ENCODE measurements at places on chromosomes 5 and 9. TPM values are rescaled to one million over a fixed set of nuclear protein-coding genes. Genes with fewer than 3 reads are reported as not detected.

The ELAVL2 gene
- not detected for total RNA-seq

- H3K27ac ChIP-seq, result no peak overlapping the region
- peaks cover 13% of the 10 kb centered on the region for H3K4me1 ChIP-seq
- H3K27me3 ChIP-seq, result no peaks in the 10 kb centered on the region
- no peak overlapping the region for H3K4me3 ChIP-seq
- no peaks in the 10 kb centered on the region for H3K36me3 ChIP-seq
- DNase-seq, result no peak
These were observed 220.6 kb downstream of the TRIM36 start for GRCh38 chr5:114948986-114949621.

GRCh38 chr9:127762111-127762676, 16.3 kb downstream of the SH2D3C start:
- peaks cover 43% of the 10 kb centered on the region for H3K4me1 ChIP-seq
- peak; percentile 79 for DNase-seq
- H3K27me3 ChIP-seq, result no peaks in the 10 kb centered on the region
- peak overlapping the region; percentile 31 for H3K4me3 ChIP-seq

- no peaks in the 10 kb centered on the region for H3K4me1 ChIP-seq
- H3K27me3 ChIP-seq, result no peaks in the 10 kb centered on the region
- no peak overlapping the region for H3K27ac ChIP-seq
These were observed 7.4 kb downstream of the NKD2 start for GRCh38 chr5:1016036-1016435.

DNA sequence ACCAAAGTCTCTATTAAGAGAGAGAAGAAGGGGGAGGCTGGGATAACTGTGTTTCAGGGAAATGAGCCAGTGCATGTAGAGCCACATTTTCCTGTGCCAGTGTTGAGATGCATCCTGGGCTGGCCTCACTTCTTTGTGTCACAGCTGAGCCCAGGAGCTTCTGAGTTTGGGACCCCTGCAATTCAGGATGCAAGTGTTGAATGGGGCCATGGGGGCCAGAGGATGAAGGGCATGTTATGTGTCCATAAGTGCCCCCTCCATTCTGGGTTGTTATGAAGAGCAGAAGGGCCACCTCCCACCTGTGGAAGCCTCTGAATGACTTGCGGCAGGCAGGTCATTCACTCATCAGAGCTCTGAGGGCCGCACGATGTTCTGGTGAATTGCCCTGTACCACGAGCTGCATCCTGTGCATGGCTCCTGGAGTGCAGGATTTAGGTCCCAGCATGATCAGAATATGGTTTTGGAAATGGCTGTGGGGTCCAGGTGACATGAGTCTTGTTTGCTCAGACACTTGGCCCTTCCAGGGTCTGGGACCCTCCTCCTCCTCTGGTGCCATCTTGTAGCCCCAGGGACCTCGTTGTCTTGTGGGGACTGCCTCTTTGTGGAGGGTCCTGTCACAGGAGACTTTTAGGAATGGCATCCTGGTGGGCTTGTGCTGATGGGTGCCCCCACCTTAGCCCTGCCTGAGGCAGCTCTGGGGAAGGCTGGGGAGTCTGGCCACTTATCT, 115.4 kb upstream of the PITX1 start:
- H3K4me3 ChIP-seq, result no peak overlapping the region
- no peak for DNase-seq
- H3K4me1 ChIP-seq, result no peaks in the 10 kb centered on the region

GRCh38 chr5:68176253-68176652, 39.3 kb upstream of the PIK3R1 start:
- H3K27ac ChIP-seq, result no peak overlapping the region
- no peaks in the 10 kb centered on the region for H3K4me1 ChIP-seq
- no peaks in the 10 kb centered on the region for H3K27me3 ChIP-seq

DNA sequence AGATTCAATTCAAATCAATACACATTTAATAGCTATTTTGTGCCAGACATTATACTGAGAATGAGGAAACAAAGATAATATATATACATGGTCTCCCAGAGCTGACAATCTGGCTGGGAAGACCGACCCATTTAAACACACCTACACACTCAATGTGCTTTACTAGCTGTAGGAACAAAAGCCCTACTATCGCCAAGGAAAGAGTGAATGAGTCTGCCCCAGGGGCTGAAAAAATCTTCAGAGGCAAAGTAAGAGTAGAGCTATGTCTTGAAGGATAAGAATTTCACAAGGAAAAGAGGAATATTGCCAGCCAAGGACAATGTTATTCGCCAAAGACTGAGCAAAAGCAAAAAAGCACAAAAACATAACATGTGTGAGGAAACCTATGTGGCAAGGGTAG, 6.6 kb downstream of the PFDN1 start:
- H3K4me1 ChIP-seq, result no peaks in the 10 kb centered on the region
- no peak overlapping the region for H3K4me3 ChIP-seq
- peaks cover 9% of the 10 kb centered on the region for H3K36me3 ChIP-seq
- H3K27me3 ChIP-seq, result no peaks in the 10 kb centered on the region

DNA sequence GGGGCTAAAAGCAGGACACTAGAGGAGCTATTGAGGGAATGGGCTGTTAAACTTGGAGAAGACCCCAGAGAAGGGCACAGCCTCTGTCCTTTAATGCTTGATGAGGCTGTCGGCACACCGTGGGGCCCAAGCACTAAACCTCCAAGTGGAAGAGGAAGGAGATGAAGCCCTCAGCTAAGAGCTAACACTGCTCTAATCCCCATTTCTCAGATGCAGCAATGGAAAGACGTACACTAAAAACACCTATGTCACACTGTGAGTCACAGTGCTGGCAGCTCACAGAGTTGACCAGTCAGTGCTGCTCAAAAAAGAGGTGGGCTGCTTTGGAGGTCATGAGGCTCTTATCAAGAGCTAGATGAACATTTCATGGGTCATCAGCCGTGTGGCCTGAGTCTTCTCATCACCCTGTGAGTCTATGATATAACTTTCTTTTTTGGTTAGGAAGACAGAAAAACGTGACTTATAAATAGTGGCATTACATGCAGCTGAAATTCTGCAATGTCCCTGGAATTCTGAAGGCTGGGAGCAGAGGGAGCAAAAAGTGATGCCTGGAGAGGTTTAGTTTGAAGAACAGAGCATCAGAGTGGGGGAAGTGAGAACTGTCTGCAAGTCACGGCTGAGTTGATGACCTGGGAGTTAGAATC, 21.5 kb downstream of the TNFSF8 start:
- H3K4me1 ChIP-seq, result no peaks in the 10 kb centered on the region
- H3K27ac ChIP-seq, result no peak overlapping the region
- H3K4me3 ChIP-seq, result no peak overlapping the region
- no peaks in the 10 kb centered on the region for H3K27me3 ChIP-seq

- no peaks in the 10 kb centered on the region for H3K27me3 ChIP-seq
- no peak for DNase-seq
- no peaks in the 10 kb centered on the region for H3K4me1 ChIP-seq
- no peak overlapping the region for H3K27ac ChIP-seq
- H3K4me3 ChIP-seq, result no peak overlapping the region
These were observed 48.0 kb downstream of the SHLD3 start for GRCh38 chr5:65672796-65673195.

DNA sequence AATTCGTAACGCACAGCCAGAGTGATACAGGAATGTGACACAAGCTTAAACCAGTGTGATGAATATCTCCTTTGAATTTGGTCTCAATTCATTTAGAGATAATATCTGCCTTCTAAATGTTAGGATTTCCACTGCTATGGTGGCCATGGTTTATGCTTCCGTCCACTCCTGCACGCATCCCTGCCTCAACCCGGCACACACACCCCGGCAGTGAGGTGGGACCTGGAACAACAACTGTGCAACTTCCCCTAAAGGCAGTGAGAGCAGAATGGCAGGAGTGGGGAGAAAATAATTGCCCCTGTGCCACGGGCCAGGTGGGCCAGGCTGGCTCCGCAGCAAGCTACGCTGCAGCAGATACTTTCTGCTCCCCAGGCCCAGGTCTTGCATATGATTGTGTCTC, 72.6 kb upstream of the CPEB4 start:
- H3K4me3 ChIP-seq, result no peak overlapping the region
- H3K27me3 ChIP-seq, result no peaks in the 10 kb centered on the region
- no peak for DNase-seq
- no peaks in the 10 kb centered on the region for H3K4me1 ChIP-seq
- no peaks in the 10 kb centered on the region for H3K36me3 ChIP-seq
- H3K27ac ChIP-seq, result no peak overlapping the region

DNA sequence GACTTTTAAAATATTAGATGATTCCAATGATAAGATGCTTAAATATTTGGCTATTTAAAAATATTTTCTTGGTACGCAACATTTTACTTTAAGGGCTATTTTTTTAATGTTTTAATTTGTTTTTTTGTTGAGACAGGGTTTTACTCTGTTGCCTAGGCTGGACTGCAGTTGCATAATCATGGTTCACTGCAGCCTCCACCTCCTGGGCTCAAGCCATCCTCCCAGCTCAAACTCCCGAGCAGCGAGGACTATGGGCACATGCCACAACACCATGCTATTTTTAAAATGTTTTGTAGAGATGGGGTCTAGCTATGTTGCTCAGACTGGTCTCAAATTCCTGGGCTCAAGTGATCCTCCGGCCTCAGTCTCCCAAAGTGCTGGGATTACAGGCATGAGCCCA, 850.2 kb upstream of the DMAC1 start:
- no peaks in the 10 kb centered on the region for H3K36me3 ChIP-seq
- no peaks in the 10 kb centered on the region for H3K4me1 ChIP-seq
- no peaks in the 10 kb centered on the region for H3K27me3 ChIP-seq
- no peak overlapping the region for H3K4me3 ChIP-seq
- DNase-seq, result no peak

DNA sequence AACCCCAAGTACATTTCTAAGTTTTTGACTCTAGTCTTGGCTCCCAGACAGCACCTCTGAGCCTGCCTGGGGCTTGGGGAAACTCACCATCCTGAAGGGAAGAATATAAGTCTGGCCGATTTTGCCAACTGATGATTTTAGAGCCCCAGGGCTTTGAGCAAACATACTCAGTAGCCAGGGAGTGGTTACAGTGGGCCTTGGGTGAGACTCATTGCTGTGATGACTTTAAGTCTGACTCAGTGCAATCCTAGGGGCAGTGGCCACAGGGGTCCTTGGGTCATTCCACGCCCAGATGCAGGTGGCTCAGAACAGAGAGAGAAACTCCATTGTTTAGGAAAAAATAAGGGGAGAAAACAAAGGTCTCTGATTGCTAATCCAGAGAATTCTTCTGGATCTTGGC, 312.0 kb upstream of the EDIL3 start:
- DNase-seq, result no peak
- H3K27ac ChIP-seq, result no peak overlapping the region
- no peak overlapping the region for H3K4me3 ChIP-seq
- H3K27me3 ChIP-seq, result no peaks in the 10 kb centered on the region
- H3K36me3 ChIP-seq, result no peaks in the 10 kb centered on the region
- H3K4me1 ChIP-seq, result no peaks in the 10 kb centered on the region

The KCNMB1 gene
- 0.83 TPM for total RNA-seq

- no peaks in the 10 kb centered on the region for H3K4me1 ChIP-seq
- no peak for DNase-seq
- no peak overlapping the region for H3K27ac ChIP-seq
These were observed 12.6 kb downstream of the PLGRKT start for GRCh38 chr9:5425006-5425628.
